ENCODE measurements at places on chromosomes 2 and 18.
A peak's percentile ranks its signal among the peaks of the same experiment; 100 is the strongest.

DNA sequence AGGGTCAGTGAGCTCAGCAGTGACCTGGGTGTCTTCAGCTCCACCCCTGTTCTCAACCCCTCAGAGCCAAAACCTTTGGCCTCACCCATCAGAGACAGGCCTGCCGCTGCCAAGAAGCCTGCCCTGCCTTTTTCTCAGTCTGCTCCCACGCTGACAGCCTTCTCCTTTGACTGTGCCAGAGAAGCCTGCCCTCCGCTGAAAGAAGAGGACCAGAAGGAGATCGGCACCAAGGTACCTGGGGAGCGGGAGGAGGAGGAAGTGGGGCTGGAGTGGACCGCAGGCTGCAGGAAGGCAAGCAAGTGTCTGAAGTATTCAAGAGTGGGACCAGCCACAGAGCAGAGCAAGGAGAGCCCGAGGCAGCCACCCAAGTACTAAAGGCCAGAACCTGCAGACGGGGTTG lies 33.2 kb downstream of the TOGARAM2 start:
- no peak for DNase-seq

DNA sequence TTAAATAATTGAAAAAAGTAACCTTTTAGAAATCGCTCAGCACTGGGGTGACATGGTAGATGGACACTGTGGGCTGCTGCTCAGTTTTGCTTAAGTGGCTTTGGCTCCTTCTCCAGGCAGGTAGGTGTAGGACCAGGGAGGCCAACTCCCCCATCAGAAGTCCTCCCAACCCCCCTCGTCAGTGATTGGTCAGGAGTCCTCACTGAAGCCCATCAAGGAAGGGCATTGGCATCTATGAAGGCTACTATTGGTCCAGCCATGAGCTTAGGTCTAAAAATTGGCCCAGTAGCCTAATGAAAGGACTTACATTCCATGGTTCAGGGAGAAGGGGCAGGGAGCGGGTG lies 34.7 kb downstream of the ST3GAL5 start:
- DNase-seq, result no peak

- DNase-seq, result no peak
These were observed 1108.3 kb upstream of the KLHL29 start for GRCh38 chr2:22276696-22277095.

DNA sequence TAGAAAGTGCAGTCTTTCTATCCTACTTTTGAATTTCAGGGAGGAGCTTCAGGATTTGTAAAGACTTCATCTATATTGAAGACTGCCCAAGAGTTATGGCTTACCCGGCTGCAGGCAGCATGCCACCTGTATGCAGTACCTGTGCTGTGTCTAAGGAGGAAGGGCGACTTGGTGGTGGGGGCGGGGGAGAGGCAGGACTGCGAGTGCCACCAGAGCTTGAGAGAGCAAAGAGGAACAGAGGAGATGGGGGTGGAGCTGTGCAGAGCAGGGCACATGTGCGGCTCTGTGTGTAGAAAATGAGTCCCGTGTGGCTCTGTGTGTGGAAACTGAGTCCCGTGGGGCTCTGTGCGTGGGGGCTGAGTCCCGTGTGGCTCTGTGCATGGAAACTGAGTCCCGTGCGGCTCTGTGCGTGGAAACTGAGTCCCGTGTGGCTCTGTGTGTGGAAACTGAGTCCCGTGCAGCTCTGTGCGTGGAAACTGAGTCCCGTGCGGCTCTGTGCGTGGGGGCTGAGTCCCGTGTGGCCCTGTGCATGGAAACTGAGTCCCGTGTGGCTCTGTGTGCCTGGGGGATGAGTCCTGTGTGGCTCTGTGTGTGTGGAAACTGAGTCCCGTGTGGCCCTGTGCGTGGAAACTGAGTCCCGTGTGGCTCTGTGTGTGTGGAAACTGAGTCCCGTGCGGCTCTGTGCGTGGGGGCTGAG lies 43.2 kb downstream of the LDLRAD4 start:
- no peak for DNase-seq

DNA sequence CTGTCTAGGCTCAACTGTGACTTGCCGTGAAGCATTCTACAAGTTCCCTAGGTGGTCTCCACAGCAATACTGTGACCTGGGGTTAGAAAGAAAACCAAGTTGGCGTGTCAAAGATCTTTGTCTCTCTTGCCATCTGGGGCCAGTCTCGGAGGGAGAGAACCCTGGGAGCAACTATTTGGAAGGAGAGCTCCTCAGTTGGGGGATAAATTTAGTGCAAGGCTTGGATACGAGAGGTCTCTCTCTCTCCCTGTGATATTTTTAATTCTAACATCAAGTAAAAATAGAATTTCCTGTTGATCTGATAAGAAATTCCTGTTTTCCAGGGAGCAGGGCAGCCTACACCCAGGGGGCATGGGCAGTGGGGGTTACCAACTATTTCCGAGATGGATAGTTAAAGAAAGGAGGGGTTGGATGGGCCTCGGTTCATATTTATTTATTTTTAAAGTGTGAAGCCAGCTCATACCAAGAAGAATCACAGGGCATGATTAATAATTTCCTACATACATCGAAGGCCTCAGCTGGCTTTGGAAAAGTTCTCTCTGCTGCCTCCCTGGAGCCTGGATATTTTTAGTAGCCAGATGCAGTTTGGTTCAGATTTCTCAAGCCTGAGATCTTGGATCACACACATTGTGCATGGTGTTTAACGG lies 62.8 kb downstream of the EHD3 start:
- peak; percentile 42 for DNase-seq

DNA sequence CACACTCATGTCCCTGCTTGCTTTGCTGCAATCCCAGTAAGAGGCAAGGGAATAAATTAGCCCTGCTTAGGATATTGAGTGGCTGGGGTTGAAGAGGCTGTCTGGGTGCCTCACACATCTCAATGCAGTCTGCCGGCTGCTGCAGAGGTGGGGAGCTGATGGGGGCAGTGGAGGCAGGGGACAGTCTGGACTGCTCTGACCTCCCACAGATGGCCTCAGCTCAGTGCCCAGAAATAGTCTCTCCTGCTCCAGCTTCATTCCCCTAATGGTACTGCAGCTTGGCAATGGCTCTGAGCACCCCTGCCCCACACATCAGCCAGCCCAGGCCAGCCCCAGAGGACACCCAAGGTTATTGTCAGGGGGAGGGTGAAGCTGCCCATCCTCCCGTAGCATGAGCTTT lies 21.5 kb upstream of the TNS1 start:
- no peak for DNase-seq

DNA sequence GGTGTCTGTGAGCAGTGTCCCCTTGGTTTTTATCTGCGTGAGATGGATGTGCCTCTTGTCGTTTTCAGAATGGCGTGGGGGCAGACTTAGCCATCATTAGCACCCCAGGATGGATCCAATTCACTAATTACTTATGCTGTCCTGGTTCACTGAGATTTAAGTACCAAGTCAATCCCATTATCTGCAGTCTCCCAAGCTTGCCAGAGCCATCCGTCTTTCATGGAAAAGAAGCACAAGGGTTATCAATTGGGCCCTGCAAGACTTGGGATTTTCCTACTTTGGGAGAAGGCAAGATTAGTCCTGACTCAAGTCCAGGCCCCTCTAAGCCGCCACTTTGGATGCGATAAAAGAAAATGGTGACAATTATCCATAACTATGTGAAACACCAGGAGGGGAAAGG lies 404.0 kb downstream of the TMEM182 start:
- DNase-seq, result no peak

DNA sequence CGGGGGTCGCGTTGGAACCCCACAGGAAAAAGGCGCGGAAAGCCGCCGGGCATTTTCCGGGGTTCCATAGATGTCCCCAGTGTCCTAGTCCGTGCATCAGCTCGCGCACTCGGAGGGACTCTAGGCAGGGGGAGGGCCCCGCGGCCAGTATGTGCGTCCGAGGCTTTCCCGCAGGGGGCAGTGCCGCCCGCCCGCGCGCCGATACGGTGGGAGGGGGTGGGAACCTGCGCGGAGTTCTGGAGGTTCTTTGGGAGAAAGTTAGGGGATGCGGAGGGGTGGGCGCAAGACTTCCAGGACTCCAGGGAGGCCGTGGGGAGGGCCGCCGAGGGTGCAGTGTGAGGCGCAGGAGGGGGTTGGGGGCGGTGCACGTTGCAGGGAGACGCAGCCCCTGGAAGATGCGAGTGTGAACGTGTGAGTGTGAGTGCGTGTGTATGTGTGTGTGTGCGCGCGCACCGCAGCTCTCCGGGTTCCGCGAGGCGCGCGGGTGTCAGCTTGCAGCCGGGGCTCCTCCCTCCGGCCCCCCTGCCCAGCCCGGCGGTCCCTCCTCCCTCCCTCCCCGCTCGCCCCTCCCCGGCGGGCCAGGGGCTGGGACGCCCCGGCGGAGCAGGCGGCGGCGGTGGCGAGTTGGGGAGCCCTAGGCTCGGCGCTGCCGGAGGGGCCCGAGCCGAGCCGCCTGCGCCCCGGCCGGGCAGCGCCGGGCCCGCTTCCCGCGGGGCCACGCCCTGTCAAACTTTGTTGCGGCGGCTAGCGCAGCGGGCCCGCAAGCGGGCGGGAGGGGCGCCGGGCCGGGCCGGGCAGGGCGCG lies at the start of gene TCF7L1:
TSS of gene TCF7L1 (plus strand) at position 559 of the 804 bp plus-strand sequence. CDS start 293 bp downstream, outside the sequence.
- DNase-seq, result peak; percentile 93

- DNase-seq, result no peak
These were observed 66.2 kb downstream of the LPIN1 start for GRCh38 chr2:11812466-11813248.

DNA sequence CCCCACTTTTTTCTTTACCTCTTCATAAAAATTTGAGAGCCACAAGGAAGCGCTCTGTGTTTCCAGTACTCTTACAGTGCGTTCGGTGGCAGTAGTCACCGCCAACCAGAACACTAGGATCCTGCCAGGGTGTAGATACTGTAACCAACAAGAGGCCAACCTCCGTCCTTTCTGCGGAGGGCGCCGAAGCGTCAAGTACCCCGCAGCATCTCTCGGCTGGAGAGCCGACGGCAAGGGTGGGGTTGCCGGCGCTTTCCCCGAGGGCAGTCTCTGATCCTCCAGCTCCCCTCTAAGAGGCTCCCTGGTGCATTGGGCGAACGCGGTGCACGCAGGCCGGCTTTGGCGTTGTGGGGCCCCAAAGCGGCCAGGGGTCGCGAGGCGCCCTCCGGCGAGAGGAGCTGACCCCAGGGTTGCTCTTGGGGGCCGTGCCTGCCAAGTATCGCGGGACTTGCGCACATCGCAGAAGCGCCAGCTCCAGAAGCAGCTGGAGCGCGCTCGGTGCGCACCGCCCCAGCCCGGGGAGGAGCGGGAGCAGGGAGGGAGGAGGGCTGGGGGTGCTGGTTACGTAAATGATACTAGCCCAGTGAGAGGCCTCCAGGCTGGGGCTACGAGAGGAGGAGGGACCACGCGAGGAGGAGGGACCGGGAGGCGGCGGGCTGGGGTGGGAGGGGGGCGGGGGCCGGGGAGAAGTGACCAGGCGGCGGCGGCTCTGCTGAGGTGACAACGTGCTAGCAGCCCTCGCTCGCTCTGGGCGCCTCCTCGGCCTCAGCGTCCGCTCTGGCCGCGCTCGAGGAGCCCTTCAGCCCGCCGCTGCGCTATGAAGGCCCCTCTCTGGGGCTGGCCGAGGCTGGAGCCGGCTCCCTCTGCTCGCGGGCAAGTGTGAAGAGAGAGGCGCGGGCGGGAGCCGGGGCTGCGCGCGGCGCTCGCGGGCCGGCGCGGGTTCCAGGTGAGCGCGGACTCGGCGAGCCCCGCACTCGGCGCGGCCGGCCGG lies at the start of gene GALNT13:
TSS of gene GALNT13 (plus strand) at position 692 of the 991 bp plus-strand sequence.
- DNase-seq, result peak; percentile 53

DNA sequence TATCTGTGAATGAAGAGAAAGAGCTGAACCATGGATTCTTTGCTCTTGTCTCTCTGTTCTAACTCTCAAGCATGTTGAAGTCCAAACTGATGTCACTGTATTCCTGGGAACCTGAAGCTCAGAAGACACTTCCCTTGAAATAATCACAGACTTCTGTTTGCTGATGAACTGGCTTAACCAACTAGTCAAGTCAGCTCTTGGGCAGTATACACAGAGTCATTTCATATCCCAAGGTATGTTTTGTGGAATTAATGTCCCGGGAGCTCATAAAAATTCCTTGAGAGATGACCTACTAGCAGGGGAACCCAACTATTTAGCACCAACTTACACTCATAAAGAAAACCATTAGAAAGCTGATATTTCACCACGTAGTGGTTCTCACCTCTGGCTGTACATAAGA lies 156.6 kb downstream of the NR4A2 start:
- no peak for DNase-seq

- DNase-seq, result no peak
These were observed 260.5 kb downstream of the TNS1 start for GRCh38 chr2:217742276-217742675.

DNA sequence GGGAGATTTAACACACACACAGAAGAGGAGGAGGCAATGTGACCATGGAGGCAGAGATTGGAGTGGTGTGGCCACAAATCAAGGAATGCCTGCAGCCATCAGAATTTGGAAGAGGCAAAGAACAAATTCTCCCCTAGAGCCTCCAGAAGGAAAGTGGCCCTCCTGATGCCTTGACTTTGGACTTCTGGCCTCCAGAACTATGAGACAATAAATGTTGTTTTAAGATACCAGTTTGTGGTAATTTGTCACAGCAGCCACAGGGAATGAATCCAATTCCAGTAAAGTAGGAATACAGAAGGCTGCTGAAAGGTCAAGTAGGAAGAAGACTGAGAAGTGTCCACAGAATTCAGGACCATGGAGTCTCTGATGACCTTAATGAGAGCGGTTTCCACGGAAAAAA lies 18.1 kb downstream of the PAIP2B start:
- DNase-seq, result no peak

- DNase-seq, result no peak
These were observed 18.6 kb downstream of the PRKD3 start for GRCh38 chr2:37306024-37306423.

DNA sequence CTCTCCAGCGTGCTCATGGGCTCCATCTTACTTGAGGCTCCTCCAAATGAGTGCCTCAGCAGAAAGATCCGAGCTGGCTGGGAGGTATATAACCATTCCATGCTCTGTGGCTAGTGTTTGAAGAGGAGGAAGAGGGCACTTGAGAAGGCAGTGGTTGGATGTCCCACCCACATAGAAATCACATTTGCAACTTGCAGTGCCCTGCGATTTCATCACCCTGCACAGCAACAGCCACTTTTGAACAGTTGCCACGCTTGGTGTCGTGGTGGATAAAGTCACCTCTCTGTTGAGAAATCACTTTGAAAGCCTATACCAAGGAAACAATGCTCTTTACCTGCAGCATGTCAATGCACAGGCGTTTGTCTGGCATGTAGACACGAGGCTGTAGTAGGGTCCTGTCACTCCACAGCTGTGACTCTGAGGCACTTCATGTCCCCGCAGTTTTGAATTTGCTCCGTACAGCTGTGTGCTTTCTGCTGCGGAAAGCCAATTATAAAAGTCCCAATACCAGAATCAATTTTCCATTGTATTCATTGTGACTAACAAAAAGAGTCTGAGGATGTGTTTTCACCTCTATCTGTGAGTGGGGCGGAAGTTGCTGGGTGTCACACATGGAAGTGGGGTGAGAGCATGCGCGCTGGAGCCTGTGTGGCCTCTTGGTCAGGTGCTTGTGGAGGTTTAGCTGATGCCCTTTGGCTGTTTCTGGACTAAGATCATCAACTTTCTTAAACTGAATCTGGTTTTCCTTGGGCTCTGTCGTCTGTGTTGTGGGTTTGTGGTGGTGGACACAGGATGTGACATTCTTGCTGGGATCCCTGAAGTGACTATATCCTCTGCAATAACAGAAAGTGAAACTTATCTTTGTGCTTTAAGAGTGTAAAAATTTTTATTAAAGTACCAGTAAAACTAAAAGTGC lies 2.8 kb downstream of the CNDP2 start:
- no peak for DNase-seq

Data from fibroblast of skin of abdomen (primary cell).